Hippocampal formation (tissue), 2 donors: ENCODE measurements at places on chromosomes 1 and 21.

DNA sequence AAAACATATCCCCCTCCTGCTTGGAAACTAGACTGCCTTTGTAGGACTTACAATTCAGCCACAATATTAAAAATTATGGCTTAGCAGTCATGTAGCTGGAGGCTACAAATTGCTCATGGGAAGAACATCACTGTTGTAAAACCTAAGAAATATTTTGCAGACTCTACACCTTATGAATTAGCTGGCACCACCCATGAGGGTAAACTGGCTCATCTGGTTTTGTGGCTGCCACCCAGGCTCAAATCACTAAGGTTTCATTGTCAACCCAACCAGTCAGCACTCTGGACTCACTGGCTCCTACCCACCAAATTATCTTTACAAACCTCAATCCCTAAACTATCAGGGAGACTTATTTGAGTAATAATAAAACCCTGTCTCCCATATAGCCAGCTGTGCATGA lies 100.7 kb upstream of the OLFM3 start:
- DNase-seq: no peak

DNA sequence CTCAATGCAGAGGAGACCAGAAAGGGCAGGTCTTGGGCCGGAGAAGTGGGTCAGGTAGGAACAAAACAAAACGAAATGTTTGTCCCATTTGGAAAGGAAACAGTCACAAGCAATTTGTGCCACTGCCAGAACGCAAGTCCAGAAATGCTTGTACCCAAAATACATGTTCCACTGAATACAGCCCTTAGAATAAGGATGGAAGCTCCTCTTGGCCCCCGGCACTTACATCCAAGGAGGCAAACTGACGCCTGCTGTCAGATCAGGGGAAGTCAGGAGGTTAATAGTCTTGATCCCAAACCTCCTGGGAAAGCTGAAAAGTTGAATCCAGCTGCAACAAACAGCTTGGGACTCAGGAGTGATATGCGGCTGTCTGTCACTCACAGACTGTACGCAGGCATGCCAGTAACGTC lies 75.9 kb upstream of the GALNT2 start:
- no peak for DNase-seq

GRCh38 chr1:52651904-52652303 lies 18.9 kb downstream of the SHISAL2A start:
- DNase-seq: no peak

DNA sequence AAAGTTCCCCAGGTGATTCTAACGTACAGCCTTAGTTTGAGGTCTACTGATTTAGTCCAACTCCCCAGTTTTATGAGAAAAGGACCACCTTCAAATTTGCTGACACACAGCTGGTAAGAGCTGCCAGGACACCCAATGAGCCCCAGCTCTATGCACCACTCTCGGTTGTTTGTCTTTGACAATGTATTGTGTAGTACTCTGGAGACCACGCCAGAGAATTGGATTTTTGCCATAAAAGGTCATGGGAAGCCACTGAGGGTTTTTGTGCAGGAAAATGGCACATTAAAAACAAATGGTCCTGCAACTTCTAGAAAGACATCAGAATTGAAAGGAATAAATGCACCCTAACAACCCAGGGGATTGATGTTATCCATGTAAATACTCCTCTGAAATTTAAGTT lies 7.1 kb upstream of the IER5 start:
- DNase-seq: no peak

- DNase-seq: no peak
Measured at GRCh38 chr21:28543975-28544374, 448.7 kb downstream of the LTN1 start.

DNA sequence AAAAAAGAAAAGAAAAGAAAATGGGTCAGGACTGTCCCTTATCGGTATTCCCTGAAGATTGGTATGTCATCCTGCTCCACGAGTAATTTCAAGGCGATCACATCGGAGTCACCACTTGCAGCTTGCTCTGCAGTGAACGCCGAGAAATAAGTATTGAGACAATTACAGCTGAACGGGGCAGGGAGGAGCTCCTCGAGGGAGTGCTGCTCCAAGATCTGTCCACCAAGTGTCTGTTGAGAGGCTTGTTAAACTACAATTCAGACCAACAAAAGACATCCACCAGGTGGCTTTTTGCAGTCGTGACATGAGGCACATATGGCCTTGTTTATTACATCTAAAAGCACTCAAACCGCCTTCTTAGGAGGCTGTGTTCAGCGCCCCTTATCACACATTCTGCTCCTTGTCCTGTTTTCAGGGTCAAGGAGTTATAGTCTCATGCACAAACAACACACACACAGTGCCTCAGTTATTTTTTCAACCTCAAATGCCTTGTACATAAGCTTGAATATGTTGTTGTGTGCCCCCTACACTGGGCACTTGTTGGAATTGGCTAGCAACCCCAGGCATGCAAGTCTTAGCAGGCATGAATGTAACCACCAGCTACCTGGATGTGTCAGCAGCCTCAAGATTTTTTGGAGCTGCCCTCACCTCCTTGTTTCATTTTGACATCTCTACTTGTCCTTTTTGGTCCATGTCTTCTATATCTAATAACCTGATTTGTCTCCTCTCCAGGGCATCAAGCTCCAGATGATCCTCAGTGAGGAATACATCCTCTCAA lies 13.0 kb upstream of the CD48 start:
- no peak for DNase-seq

DNA sequence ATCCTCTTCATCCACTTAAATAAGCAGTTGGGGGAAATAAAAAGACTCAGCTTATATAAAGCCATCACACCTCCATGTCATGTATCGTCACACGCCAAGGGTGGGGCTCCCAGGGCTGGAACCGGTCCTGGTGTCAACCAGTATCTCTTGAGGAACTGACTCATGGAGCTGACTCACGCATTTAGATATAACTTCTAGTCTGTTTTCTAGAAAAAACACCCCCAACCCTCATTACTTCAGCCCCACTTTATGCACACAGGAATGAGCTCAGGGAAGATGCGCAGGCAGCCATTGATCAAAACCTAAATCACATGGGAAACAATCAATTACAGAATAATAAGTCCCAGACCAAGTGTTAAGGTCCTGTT lies 6.9 kb upstream of the IL22RA1 start:
- DNase-seq: no peak

DNA sequence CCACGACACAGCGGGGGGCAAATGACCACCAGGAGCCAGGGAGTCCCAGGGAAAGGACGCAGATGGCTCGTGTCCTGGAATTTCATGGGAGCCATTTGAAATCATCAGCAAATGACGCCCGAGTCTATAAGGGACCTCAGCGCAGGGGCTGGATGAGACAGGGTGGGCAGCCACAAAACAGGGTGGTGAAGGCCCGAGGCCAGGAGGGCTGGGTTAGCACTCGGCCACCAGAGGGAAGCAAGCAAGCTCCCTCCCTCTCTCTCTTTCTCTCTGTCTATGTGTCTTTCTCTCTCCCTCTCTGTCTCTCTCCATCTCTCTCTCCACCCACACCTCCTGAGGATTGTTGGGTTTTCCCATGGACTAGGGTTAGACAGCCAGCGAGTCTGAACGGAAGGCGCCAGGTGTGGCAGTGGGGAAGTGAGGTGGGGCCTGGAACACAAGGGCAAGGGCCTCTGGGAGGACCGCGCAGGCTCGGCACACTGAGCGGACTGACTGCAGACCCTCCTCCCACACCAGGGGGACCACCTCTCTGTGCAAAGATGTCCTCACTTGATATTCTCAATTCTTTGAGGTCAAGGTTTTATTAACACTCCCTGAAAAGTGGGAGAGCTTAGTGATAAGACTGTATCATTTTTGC lies 73.8 kb upstream of the TMPRSS2 start:
- DNase-seq: no peak

GRCh38 chr1:221078260-221078965 lies 199.2 kb downstream of the HLX start:
- no peak for DNase-seq
